DMS 273 treated with DMSO at 0.1 percent for 48 hours (cell line): ENCODE measurements at places on chromosomes 3 and 15.

DNA sequence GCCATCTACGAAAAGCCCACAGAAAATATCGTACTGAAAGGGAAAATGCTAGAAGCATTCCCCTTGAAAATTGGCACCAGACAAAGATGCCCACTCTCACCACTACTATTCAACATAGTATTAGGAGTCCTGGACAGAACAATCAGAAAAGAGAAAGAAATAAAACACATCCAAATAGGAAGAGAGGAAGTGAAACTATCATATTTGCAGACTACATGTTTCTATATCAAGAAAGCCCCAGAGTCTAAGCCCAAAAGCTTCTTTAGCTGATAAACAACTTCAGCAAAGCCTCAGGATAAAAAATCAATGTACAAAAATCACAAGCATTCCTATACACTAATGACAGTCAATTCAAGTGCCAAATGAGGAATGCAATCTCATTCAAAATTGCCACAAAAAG lies 15.6 kb downstream of the OR5K3 start:
- DNase-seq, result no peak

- no peak for DNase-seq
Measured at GRCh38 chr15:38263251-38263650, 10.6 kb downstream of the SPRED1 start.

DNA sequence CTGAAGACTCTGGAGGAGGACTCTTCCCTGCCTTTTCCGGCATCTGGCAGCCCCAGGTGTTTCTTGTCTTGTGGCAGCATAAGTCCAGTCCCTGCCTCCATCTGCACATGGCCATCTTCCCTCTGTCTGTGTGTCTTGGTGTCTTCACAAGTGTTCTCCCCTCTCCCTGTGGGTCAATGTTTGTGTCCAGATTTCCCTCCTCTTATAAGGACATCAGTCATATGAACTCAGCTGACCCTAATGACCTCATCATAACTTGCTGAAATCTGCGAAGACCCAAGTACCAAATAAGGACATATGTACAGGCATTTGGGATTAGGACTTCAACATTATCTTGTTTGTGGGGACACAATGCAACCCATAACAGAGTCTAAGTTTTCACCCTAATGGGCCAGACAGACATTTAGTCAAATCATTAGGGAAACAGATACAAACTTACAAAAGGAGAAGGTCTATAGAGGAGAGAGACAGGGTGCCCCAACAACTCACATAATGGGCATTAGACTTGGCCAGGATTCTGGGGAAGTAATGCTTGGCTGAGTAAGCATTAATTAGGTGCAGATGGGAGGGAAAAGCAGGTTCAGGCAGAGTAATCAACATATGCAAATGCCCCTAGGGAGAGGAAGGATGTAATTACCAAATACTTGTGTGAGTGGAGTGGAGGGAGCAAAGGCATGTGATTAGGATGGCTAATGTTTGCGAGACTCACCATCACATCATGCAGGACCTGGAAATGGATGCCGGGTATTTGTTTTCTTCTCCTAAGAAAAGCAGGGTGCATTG lies 372.8 kb upstream of the TBL1XR1 start:
- DNase-seq, result peak; percentile 59

DNA sequence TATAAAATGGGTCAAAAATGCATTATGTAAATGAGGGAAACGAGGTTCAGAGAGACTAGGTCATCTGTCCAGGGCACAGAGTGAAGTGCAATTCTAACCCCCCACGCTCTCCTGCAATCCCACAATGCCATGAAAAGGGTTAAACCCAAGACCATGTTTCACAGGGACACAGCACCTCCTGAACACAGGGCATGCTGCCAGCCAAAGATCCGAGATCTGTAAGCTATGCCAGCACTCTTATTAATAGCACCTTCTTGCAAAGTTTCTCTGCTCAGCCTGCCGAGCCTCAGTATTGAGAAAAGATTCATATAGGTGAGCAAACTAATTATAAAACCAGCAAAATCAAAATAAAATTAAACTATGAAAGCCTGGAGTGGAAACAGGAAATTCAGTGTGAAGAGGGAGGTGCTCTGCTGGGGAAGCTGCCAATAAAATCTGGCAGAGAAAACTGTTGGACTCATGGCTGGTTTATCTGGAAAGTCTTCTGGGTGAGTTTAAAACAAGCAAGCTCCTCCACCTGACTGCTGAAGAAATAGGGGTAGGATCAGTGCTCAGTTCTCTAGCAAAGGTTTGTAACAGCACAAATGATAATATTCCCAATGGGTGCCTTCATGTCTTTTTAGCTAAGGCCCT lies 50.3 kb downstream of the LRIG1 start:
- DNase-seq, result no peak

GRCh38 chr3:10268930-10269329 lies 20.7 kb downstream of the TATDN2 start:
- no peak for DNase-seq

GRCh38 chr15:30990036-30990435 lies 1.4 kb downstream of the MTMR10 start:
- no peak for DNase-seq

GRCh38 chr15:80160570-80161156 lies 7.9 kb downstream of the FAH start:
- DNase-seq, result no peak

- DNase-seq, result no peak
Measured at GRCh38 chr3:60772584-60772983, 478.7 kb downstream of the FHIT start.

- peak; percentile 73 for DNase-seq
Measured at GRCh38 chr3:184485241-184485640, 76.3 kb upstream of the EPHB3 start.

DNA sequence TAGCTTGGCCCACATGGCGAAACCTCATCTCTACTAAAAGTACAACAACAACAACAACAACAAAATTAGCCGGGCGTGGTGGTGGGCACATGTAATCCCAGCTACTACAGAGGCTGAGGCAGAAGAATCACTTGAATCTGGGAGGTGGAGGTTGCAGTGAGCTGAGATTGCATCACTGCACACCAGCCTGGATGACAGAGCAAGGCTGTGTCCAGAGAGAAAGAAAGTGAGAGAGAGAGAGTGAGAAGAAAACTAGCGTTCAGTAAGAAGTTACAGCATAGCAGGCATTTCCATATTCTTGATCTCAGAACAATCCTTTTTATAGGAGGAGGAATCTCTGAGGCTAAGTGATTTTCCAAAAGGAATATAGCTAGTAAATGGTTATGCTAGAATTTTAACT lies 1076.1 kb downstream of the AGBL1 start:
- no peak for DNase-seq

DNA sequence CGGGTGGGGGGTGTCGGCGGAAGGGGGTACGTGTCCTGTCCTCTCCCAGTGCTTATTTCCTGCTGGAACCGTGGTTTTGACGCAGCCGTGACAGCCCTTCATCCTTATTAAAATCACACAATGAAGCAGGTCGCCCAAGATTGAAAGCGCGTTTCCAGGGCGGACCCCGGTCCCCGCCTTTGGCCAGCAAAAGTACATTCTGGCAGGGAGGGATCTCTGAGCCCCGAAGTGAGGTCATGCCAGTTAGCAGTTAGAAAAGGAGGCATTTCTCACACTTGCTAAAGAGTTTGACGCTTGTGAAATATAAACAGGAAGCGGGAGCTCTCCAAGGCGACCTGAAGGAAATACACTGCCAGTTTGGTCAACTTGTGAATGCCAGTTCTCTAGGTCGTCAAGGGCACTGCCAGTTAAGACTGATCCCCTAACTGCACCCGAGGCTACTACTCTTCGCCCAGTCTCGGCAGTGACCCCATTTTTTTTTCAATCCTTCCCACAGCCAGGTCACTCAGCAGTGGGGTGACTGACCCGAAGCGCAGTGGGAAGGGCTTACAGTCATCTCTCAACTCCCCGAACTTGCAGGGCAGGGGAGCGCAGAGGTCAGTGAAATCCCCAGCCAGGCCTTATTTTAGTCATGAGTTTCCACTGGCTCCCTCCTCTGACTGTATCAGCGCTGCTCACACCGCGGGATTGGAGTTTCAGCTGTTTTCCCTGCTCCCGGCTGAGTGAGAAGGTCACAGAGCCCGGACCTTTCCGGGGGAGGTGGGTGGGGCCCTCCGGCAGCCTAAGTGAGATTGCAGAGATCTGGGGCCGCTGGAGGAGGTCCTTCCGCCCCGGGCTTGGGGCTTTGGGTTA lies 2.0 kb upstream of the BHLHE40 start:
- DNase-seq, result no peak

- DNase-seq, result no peak
Measured at GRCh38 chr3:56621681-56622080, 61.4 kb downstream of the TASOR start.

GRCh38 chr3:160478338-160478737 lies 28.8 kb upstream of the TRIM59 start:
- no peak for DNase-seq

GRCh38 chr3:150300852-150301517 lies 107.1 kb upstream of the TSC22D2 start:
- DNase-seq, result no peak

DNA sequence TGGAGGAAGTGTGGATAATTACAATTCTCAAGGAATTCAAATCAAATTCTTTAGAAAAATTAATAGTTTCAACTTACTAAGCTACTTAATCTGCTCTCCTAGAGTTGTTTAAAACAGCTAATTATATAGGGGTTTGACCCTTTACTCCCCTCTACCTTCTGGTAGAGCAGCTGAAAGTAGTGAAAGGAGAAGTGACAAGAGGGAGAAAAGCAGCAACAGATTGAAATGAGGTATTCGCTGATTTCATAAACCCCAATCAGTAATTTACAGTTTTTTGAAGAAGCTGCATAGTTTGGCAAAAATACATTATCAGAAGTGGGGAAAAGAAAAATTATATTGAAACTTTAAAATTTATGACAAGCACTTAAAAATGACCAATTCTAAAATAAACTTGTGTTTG lies 52.8 kb downstream of the ZMAT3 start:
- DNase-seq, result no peak

GRCh38 chr3:116032176-116032575 lies 408.9 kb downstream of the GAP43 start:
- no peak for DNase-seq

DNA sequence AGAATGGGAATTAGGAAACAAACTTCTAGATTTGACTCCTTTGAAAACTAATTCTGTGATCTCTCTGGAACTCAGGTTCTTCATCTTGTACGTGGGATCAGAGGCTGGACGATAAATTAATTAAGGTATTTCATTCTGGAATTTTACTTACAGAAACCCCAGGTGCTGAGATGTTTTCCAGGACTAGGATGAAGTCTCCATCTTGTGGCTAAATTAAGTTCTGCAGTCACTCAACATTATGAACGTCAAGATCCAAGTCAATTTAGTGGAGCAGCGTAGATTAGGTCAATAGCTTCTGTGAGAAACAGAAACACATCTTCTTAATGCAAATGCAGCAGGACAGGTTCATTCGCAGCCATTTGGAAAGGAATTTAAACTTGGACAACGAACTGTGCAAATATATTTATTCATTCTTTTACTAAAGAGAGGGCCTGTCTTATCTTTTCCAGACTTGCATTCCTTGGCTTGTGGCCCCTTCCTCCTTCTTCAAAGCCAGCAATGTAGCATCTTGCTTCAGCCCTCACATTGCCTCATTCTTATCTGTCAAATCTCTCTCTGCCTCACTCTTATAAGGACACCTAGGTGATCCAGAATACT lies 26.7 kb upstream of the TMC3 start:
- no peak for DNase-seq

- no peak for DNase-seq
Measured at GRCh38 chr15:25724899-25725298, 138.2 kb downstream of the ATP10A start.

DNA sequence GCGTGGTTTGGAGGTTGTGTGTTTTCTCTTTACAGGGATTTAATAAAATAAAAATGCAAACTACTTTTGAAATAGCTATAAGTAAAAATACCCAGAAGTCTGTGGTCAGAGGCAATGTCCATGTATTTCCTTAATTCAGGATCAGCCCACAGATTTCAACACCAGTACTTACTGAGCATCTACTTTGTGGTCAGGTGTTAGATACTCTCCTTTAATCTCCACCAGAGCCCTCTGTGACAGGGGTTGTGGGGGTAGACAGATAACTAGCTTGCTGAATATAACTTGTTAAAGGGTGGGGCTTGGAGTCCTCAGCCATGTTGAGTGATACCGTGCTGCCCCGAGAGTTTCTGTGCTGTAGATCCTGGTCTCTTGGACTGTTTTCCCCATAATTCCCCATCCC lies 244.1 kb upstream of the NR2E3 start:
- DNase-seq, result no peak

DNA sequence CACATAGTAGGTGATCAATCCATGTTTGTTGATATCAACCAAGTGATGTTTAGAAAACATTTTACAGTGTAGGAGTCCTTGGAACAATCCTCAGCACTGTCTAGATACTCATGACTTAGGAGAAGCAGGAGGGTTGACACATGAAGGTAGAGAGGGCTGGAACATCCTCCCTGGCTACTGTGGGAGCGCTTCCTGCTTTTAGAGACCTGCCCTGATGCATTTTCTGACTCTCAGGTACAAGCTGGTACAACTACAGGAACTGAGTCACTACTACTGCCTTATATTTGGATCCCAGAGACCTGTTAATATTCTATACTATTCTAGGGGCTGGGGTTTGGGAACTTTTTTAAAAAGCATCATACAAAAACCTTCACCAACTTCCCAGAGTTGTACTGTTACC lies 20.1 kb downstream of the GPR156 start:
- no peak for DNase-seq

- no peak for DNase-seq
Measured at GRCh38 chr3:193270451-193270850, 29.4 kb downstream of the PLAAT1 start.

DNA sequence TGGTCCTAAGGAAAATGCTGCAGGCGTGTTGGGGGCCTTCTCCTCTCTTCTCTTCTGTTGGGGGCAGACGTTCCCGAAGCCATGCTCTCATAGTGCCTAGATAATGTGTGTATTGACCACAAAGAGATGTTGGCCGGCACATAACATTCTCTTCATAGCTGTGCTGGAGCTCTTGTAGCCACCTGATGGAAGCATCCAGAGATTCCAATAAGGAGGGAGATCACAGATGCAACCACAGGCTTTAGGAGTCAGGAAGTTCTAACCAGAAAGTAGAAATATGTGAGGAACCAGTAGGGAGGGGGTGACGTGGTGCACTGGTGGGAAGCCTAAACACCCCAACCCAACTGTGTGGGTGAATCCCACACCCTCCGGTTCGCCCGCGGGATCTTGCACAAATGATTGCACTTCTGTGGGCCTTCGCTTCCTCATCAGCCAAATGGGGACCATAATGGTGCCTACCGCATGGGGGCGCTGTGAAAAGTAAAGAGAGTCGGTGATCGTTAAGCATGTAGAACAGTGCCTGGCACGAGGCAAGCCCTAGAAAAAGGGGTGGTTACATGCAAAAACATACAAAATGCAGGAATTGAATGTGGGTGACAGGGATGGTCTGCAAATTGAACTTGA lies 87.8 kb downstream of the TOP2B start:
- DNase-seq, result no peak
